ENCODE measurements at places on chromosomes 12 and 14.

GRCh38 chr12:41521872-41522379 is 333.8 kb downstream of the PDZRN4 start:
- DNase-seq: no peak

DNA sequence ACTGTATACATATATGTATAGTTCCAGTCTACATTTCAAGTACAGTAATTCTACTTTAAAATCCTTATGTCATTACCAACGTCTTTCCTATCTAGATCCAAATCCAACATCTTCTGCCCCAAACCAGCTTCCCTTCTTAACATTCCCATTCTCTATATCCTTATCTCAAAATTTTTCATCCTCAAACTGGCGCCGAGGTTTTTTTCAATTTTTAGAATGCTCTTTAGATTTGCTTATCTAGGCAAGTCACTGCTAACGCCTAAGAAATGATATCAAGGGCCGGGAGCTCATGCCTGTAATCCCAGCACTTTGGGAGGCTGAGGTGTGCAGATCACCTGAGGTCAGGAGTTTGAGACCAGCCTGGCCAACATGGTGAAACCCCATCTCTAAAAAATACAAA is 48.3 kb downstream of the RIMKLB start:
- no peak for DNase-seq

DNA sequence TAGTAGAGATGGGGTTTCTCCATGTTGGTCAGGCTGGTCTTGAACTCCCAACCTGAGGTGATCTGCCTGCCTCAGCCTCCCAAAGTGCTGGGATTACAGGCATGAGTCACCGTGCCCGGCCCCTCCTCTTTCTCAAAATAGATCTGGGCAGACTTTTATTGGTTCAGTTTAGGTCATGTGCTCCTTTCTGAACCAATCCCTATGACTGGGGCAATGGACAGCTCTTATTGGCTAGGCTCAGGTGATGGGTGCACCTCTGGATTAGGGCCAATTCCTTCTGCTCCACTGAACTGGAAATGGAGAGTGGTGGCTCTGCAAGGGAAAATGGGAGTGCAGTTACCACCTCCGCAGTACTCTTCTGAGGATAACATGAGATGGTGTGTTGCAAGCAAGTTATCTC is 6.2 kb upstream of the ATP6V0A2 start:
- no peak for DNase-seq

- no peak for DNase-seq
Measured at GRCh38 chr14:58667900-58668299, 30.1 kb downstream of the DACT1 start.

DNA sequence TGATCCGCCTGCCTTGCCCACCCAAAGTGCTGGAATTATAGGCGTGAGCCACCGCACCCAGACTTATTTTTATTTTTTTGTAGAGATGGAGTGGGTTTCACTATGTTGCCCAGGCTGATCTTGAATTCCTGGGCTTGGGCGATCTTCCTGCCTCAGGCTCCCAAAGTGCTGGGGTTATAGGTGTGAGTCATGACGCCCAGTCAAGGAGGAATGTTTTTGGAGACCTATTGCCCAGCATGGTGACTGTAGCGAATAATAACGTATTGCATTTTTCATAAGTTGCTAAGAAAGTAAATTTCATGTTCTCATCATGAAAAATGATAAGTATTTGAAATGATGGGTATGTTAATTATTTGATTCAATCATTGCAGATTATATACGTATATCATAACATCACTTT is 46.5 kb downstream of the TEAD4 start:
- DNase-seq: no peak

DNA sequence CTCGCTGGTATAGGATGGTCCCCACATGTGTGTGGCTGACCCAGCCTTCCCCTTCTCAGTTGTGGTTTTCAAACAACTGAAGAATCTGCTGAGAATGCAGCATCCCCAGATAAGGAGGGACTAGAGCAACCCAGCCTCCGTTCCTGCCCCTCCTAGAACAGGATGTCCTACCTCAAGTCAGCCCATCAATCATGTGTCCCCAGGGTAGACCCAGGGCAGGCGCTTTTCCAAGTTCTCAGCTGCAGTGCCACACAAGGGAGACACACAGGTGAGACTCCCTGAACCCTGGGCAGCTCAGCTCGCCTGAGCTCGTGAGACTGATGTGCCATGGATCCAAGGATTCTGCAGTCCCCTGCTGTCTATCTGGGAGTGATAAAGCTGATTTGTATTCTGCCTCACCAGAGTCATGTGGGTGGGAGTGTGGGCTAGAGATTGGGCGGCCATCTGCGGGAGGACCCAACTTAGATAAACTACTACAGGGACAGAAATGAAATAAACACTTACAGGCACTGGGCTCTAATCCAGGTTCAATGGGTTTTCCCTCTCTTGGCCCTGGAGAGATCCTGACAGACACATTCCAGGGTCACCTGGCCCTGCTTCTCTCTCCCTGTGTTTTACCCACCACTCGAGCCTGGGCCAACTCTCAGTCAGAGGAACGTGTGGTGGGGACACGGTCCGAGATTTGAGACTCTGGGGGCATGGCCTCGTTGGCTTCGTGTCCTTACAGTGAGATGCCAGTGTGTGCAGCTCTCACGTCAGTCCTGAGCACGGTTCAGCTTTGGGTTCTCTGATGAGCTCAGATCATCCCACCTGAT is 303.5 kb upstream of the SFSWAP start:
- DNase-seq: no peak

DNA sequence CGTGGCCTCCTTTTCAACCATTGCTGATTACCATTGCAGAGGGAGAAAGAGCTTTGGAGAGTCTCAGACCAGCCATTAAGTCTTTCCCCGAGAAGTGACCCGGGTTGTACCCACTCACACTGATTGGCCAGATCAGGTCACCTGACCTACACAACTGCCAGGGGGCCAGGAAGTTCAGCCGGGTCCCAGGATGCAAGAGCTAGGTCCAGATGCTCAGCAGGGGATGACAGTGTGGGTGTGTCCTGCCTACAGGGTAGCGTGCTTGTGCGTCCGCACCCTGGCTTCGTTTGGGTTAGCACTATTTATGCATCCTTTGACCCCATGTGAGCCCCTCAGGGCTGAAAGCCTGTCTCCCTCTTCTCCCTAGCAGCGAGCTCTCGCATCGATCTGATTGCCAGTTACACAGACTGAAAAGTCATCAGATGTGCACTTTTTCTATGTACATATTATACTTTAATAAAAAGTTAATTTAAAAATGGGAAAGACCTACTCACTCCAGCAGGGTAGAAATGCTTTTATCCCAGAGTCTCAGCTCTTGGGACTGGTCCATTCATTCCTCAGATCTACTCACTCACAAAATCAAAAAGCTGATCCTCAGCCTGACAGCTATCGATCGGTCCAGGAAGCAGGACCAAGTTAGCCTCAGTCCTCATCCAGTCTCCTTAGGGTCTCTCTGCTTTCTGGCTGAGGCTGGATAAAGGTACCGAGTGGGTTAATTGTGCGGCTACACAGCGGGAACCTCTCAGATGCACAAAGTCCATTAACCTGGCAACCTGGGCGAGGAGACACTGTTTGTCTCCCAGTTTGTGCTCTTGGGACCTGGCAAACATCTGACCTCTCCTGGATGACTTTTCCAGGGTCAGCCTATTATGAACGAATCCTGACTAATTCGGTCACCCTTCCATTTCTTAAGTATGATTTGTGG is 68.0 kb downstream of the SERPINA3 start:
- DNase-seq: no peak

- DNase-seq: peak; percentile 16
Measured at GRCh38 chr14:104140463-104141331, 2.3 kb downstream of the KIF26A start.

DNA sequence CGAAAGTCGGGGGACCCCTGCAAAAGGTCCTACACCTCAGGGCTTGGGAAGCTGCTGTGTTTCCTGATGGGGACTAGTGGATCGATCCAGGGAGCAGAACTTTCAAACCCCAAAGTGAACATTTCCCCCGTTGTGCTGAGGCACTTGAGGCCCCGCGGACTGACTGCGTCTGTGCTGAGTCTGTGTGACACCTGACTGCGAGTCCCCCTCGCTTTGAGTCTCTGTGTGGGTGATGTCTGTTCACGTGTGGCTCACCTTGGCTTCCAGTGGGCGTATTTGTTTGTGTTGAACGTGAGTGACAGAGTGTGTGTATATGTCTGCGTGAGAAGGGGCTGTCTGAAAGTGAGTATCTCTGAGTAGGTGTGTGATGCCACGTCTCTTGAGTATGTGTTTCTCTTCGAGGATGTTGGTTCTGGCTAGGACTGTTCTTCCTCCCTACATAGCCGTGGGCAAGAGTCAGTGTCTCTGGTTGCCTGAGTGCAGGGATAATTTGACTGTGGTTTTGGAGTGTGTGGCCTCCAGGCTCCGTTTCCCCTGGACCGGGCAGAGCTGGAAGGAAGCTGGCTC is 1.3 kb downstream of the TEAD4 start:
- peak; percentile 24 for DNase-seq

- no peak for DNase-seq
Measured at GRCh38 chr12:116480210-116480810, 78.9 kb upstream of the MAP1LC3B2 start.

- DNase-seq: no peak
Measured at GRCh38 chr14:41222581-41222980, 384.1 kb upstream of the LRFN5 start.

DNA sequence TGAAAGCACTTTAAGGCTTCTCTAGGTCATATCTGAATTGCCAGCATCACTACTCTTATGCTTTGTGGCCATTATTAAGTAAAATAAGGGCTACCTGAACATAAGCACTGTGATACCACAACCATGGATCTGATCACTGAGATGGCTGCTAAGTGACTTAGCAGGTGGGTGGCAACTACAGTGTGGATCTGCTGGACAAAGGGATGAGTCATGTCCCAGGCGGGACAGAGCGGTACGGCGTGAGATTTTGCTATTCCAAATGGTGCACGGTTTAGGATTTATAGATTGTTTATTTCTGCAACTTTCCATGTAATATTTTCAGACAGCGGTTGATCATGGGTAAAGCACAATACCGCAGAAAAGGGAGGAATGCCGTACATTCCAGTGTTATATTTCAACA is 39.4 kb downstream of the MLXIP start:
- DNase-seq: no peak

DNA sequence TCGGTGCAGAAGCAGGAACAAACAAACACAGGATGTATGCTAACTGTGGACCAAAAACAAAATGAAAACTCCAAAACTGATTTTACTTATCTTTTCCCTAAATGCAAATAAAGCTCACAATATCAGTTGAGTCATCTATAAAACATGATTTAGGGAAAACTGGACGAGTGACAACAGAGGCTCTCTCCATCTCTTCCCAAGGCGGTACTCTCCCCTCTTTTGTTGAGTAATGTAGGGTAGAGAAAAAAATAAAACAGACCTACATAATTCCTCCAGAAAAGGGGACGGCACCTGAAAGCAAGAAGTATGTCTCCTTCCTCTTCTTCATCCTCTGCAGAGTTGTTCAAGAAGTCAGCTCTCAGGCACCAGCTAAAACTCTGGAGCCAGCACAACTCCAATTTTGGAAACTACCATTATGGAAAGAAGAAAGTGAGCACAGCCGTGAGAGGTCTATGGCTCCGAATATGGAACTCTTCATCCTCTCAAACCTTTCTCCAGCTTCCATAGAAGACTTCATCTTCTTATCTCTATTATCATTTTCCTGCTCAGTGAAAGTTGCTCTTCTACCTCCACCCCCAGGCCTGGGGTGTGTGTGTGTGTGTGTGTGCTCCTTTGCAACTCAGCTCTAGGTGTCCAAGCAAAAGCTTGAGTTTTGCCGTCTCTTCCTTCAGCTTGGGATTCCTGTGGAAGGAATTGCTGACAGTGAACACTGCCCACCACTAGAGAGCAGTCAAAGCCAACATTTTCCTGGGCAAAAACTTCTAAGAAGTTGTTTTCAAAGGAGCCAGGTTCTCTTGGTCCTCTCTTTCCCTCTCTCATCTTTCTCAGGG is 155.4 kb downstream of the DIO2 start:
- no peak for DNase-seq

- no peak for DNase-seq
Measured at GRCh38 chr14:99708449-99708848, 24.4 kb downstream of the CYP46A1 start.

DNA sequence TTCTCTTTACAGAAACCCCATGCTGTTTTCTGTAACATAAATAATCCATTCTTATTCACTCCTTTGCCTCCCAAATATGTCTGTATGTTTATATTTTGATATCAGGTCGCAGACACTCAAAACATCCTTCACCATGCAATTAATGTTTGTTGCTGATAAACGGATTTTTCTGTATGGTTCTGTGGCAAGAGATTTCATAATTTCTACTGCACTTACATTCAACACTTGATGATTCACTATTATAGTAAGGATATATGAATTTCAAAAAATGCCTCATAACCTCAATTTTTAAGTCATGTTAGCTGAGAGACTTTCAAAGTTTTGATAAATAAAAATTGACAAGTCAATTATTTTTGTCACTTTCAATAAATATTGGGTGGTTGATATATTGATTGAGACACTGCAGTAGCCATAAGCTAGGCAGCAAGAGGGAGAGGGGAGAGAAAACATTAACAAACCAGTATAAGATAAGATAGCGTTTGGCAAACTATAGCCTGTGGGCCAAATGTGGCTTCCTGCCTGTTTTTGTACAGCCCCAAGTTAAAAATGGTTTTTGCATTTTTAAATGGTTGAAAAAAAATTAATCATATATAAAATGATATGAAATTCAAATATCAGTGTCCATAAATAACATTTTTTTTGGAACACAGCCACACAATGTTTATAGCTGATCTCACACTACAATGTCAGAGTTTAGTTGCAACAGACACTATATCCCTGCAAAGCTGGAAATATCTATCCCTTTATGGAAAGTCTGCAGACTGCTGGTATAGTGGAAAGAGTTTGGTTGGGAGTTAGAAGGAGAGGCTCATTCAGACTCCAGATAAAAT is 18.3 kb downstream of the ALDH6A1 start:
- no peak for DNase-seq

DNA sequence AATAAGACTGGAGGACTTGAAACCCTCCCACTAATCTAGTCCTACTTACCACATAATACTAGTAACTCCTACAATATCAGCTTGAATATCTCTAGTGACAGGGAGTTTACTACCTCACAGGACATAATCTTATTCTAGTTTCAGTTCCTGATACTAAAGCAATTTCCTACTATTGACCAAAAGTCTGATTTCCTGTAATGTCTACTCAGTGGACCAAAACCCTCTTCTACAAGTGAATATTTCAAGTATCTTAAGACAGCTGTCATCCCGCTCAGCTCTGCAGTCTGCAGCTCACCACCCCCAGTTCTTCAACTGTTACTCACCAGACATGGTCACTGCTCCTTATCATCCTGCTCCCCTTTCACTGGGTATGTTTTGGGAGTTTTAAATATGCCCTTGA is 70.8 kb upstream of the TMCC3 start:
- no peak for DNase-seq

DNA sequence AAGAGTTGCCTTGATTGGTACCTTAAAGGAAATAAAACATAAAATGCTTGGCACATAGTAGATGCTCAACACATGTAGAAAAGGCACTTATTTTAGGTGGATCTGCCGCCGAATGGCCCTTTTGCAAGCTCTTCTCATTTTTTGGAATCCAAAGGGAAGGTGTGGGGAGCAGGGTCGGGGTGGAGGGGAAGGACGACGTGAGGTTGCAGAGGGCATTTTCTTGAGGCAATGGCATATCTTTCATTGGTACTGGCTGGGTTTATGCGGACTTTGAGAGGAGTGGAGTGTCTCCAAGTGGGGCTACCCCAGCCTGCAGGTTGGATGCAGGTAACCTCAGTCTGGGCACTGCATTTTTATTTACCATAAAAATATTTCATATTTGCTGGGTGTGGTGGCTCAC is 8.1 kb downstream of the RTL1 start:
- no peak for DNase-seq

GRCh38 chr14:22422238-22422637 is 166.8 kb downstream of the DAD1 start:
- DNase-seq: no peak
